ENCODE measurements at places on chromosomes 7 and 10.

DNA sequence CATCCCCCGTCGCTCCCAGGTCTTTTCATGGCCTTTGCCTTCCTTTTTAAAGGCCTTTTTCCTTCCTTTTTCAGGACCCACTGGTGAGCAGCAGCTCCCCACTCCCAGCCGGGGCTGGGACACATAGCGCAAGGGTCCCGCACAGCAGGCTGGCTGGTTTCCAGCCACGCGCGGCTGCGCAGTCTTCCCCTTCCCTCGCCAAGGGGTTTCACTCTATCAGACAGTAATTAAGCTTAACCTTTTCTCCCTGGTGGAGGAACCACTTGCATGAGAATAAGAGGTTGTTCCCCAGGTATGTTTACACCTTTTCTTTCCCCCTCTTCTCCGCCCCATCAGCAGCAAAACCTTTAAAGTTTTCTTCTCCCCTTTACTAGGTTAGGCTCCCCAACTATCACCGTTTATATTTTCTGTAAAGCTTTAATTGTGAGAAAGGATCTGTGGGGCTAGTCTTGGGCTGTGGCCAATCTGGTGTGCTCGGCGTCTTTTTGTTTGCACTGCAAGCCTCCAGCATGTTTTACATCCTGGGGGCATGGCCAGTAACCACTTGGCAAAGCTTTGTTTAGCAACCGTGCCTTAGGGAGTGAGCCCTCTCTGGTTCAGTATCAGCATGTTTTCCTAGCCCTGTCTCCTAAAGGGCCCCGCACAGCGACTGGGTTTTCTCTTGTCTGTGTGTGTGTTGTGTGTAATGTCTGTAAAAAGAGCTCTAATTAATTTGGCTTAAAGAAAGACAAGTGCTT lies 219.6 kb downstream of the PHF14 start:
- DNase-seq = peak; percentile 79

- DNase-seq = no peak
Measured at GRCh38 chr10:22649390-22649841, 65.0 kb downstream of the PIP4K2A start.

- DNase-seq = no peak
Measured at GRCh38 chr10:72784551-72785351, 92.8 kb downstream of the MCU start.

- no peak for DNase-seq
Measured at GRCh38 chr7:13336227-13336626, 648.8 kb downstream of the ARL4A start.

DNA sequence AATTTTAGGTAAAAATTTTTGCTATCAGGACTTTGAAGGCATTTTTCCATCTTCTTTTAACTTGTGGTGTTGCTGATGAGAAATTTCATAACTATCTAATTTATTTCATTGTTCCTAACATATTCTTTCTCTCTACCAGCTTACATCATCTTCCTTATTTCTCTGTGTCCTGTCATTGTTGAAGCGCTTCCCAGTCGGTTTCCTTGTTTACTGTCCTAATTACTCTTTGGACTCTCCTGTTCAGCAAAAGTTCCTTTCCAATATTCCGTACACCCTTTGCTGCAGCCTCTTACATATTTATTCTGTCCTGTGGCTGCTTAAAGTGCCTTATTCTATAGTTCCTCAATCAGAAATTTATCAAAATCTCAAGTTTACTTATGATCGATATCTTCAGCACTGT lies 609.0 kb upstream of the FZD8 start:
- DNase-seq = no peak
